ENCODE measurements at places on chromosomes 16 and 17.

DNA sequence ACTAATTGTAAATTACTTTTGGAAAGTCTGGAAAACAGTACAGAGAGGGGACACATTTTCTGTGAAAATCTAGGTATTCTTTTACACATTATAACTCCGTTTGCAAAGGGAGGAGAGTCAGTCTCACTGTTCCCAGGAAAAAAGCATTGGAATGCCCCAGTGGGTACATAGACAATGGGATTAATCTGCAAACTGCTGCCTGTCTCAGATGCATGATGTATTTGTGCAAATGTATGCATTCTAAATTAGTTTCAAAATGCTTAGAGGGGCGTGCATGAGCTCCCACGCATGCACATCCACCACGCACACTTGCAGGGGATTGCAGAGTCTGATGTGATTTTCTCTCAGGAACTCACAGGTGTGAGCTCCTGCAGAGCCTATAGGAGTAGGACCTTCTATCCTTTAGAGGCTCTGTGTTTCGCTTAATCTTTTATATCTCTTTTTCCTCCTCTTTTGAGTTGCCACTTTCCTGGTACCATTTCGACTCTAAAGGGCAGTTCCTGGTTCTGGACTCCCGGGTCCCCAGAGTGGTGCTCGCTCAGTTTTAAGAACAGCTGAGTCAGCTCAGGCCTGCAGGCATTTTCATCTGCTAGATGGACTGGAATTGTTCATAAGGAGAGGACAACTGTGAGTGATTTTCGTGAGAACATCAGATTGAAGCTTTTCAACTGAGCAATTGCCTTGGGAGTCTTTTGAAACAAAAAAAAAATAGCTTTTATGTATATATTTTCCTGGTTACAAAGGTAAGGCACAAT, 1.1 kb downstream of the BCO1 start:
- DNase-seq: no peak

GRCh38 chr17:36705874-36706731, 104.7 kb downstream of the MRM1 start:
- peak; percentile 22 for DNase-seq

DNA sequence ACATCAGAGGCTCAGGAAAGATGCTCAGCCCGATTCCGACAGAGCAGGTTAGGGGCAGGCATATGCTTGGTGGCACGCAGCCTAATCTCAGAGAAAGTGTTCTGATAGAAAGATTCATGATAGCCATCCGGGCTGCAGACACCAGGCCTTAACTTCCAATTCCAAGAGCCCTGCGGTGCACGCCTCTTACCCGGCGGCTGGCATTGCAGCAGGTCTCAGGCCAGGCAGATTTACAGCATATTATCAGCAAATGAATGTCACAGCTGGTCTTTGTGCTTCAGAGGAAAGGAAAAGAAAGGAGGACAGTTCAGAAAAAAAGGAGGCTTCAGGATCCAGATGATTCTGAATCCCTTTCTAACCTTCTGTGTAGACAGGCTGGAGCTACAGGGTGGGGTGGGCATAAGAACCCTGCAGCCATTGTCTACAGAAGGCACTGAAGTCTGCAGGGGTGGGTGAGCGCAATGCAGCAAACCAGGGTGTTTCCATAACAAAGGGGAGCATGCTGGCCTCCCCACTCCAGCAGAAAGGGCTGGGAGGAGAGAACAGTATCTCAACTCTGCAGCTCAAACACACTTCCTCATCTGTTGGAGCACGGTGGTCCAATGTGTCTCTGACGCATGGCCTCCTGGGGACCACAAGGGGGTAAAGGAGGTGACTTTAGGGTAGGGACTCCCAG, 277.4 kb upstream of the XYLT1 start:
- DNase-seq: no peak

GRCh38 chr16:23950291-23950894, 114.6 kb downstream of the PRKCB start:
- DNase-seq: no peak

DNA sequence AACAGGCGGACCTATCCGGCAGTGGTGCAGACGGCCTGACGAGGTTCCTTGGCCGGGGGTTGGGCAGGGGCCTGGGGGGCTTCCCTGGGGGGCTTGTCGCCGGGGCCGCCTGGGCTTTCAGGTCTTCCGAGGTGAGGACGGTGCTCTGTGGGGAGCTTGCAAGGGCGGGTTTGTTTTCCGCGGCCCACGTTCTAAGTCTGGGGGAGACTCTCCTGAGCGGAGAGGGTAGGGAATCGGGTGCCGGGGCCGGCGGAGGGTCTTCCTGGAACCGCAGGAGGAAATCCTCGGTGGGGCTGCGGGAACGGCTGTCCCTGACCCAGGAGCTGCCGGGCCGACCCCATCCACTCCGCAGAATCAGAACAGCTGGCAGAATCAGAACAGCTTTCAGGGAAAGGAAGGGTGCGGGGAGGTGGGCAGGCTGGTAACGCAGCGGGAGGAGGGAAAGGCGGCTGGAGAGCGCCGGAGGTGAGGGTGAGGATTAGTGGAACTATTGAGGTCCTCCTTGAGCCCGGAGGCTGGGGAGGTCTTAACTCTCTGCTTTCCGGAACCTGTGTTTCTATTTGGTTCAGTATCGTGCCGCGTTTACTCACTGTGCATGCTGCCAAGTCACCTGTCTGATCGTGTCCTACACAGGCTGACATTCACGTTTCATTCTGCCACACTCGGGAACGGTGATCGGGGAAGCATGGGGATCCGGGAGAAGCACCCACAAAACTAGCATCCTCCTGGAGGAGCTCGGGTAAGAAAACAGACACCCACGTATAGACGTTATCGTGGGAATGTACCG, 28.9 kb downstream of the CPSF4L start:
- peak; percentile 15 for DNase-seq

- no peak for DNase-seq
Measured at GRCh38 chr17:38327936-38328335, 15.8 kb downstream of the GPR179 start.

- DNase-seq: no peak
Measured at GRCh38 chr16:21684199-21684598, 20.4 kb downstream of the OTOA start.

DNA sequence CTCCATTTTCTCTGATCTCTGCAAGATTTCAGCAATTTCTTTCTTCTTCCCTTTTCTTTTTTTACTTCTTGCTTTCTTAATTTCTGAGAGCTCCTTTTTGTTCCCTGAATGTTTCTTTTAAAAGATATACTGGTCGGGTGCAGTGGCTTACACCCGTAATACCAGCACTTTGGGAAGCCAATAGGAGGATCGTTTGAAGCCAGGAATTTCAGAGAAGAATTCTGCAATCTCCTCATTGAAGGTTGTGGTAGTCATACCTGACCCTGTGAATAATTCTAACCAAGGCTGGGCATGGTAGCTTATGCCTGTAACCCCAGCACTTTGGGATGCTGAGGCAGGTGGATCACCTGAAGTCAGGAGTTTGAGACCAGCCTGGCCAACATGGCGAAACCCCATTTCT, 15.6 kb upstream of the ABCC1 start:
- no peak for DNase-seq

- no peak for DNase-seq
Measured at GRCh38 chr17:46202424-46202823, 9.2 kb upstream of the KANSL1 start.

GRCh38 chr16:1825381-1825863, 1.2 kb downstream of the HAGH start:
- no peak for DNase-seq

DNA sequence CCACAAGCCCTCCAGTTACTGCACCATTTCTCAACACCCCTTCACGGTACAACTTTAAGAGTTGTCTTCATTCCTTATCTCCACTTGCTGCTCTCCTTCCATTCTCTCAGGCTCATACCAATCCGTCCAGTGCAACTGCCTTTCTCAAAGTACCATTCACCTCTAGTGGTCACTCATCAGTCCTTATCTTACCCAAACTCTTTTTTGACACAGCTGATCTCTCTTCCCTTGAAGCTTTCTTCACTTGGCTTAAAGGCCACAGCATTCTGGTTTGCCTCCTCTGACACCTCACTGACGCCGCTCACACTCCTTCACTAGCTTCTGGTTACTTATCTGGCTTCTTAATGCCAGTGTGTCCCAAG, 24.9 kb downstream of the UBE2G1 start:
- no peak for DNase-seq

All from AG10803 (cell line).